Stimulated activated CD4-positive, alpha-beta T cell treated with anti-CD3 and anti-CD28 coated beads, Interleukin-1b, Interleukin-23, amount 100 ng/mL, for 4 hours (primary cell): ENCODE measurements at places on chromosomes 11 and 22.

- no peak for DNase-seq
Measured at GRCh38 chr11:77233011-77233410, 68.5 kb downstream of the GDPD4 start.

- no peak for DNase-seq
Measured at GRCh38 chr22:45225732-45226502, 14.8 kb downstream of the KIAA0930 start.

DNA sequence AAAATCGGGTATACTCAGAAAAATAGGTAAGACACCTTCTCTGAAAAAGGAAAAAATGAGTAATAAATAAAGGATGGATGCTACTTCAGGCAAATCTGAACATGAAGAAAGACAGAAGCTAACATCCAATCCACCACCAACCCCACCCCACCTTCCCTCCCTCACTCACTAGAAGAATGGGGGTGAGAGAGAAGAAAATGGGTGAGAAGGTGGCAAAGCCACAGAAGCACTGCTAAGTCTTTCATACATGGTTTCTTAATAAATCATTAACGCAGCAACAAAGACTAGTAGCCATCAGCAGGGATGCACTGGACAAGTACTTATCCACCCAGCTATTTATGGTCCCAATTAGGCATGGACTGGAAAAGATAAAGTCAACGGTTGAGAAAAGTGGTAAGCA lies 5.9 kb downstream of the FHIP1B start:
- DNase-seq = no peak

DNA sequence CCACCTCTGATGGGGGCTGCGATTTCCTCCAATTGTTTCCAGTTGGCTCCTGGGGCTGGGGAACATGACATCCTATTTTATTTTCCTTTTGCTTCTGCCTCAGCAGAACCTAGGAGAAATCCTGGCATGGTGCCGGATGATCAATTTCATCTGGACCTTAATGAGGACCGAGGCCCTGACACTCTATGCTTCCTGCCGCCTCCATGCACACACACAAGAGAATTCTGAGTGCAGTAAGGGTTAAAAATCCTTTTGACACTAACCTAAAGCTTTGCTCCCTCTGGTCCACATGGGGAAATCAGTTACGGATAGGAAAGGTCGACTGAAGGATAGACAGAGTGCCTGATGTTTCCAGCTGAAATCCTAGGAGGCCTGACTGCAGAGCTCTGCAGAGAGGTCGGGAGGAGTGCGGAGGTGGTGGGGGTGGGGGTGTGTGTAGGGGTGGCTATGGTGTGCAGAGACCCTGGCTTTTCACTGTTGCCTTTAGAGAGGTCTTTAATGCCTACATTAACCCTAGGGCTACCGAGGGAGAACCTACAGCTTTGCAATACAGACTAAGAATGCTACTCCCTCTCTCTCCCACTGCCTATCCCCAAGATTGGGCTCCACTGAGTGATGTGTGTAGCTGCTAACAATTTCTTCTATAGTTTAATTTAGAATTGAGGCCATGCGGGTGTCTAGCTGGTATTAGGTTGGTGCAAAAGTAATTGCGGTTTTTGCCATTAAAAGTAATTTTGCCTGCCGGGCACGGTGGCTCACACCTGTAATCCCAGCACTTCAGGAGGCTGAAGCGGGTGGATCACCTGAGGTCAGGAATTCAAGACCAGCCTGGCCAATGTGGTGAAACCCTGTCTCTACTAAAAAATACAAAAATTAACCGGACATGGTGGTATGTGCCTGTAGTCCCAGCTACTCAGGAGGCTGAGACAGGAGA lies 53.6 kb upstream of the INCENP start:
- no peak for DNase-seq

GRCh38 chr11:34824425-34824824 lies 91.8 kb downstream of the APIP start:
- no peak for DNase-seq

DNA sequence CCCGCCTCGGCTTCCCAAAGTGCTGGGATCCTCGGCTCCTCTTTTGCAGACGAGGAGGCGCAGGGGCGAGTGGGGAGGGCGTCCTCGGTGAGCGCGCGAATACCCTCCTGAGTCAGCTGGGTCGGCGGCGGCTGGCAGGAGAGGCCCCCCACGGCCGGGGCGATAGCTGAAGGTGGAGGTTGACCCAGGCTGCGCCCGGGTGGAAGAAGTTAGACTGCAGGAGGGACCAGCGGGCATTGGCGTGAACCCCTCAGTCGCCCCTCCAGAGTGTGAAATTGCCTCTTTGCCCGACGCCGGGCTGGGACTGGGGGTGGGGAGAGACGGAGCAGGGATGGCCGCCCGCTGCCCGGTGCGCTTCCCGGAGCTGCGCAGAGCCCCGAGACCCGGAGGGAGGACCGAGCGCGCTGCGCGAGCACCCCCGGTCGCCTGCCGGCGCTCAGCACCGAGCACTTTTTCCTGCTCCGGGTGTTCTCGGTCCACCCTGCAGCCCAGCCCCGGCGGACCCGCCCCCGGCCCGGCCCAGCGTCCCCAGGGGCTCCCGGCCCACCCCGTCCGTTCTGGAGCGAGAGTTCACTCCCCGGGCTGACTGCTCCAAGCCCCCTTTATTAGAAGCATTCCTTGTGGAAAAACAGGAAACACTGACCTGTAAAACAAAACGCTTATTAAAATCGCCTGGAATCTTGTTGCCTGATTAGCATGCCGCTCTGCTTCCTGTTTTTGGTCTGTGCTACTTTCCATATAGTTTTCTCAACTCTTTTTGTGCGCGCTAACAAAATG lies 13.7 kb upstream of the CPT1A start:
- no peak for DNase-seq

- DNase-seq = no peak
Measured at GRCh38 chr22:22818202-22818538, 69.4 kb upstream of the IGLL5 start.

DNA sequence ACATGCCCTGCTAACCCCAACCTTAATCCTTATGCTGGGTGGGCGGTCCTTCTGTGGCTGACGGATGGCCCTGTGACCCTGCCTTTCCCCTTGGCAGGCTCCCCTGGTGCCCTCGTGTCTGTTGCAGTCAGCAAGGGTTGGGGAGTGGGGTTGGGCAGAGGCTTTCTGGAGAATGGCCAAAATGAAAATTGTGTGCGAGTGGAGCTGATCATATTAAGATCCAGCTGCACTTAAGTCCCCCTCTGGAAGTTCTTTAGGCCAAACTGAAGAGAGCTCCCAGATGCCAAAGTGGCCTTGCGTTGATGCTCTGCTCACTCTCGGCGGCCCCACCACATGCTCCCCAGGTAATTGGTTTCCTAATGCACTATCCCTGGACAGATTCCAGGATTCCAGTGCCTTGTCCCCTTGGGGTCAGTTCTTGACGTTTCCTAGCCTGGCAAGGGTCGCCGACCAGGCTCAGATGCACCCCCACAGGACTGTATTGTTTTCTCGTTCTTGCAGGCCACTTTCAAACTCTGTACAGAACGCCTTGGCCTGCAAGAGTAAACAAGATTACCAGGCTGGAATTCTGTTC lies 16.4 kb upstream of the C11orf96 start:
- DNase-seq = no peak
